ENCODE measurements at places on chromosomes 4 and X. TPM values are rescaled to one million over a fixed set of nuclear protein-coding genes. Genes with fewer than 3 reads are reported as not detected.

- no peak for DNase-seq
Measured at GRCh38 chr4:7195546-7196287, 3.4 kb downstream of the SORCS2 start.

GRCh38 chr4:168852933-168853713 lies 156.9 kb downstream of the CBR4 start:
- DNase-seq: no peak

GRCh38 chrX:70032792-70033191 lies 16.9 kb downstream of the AWAT2 start:
- DNase-seq: no peak

GRCh38 chr4:119532319-119532718 lies 96.3 kb downstream of the PDE5A start:
- no peak for DNase-seq

GRCh38 chr4:32106767-32107166 lies 1386.6 kb downstream of the PCDH7 start:
- no peak for DNase-seq

DNA sequence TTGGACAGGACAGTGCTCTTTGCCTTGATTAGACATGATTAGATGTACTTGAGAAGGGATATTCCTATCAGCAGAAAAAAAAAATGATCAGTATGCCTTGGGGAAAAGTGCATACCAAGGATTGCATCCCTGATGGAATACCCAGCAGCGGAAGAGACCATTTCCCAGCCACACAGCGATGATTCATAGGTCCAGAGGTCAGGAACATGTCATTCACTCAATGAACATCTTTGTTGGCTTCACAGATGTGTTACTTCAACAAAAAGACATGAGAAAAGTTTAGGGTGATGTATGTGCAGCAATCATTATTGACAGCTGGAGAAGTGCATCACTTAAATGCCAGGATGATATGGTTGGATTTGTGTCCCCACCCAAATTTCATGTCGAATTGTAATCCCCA lies 293.5 kb downstream of the ZNF674 start:
- no peak for DNase-seq

- DNase-seq: no peak
Measured at GRCh38 chrX:2489446-2490445, 11.0 kb downstream of the DHRSX start.

DNA sequence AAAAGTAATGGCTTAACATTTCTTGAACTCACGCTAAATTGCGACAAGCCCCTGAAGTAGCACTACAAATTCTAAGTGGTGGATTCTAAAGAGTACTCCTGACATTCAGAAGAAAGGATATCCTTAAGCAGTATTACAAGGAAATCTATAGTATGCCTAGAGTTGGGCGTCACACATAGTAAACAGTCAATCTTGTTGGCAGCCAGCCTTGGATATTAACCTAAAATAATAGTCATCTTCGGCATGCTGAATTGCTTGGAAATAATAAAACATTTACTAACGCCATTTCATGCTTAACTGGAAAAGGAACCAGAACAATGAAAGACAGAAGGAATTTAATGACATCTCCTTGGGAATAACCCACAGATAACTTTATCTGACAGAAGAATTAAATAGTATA lies 18.6 kb downstream of the ATP8A1 start:
- DNase-seq: no peak

GRCh38 chr4:113801882-113802281 lies 40.3 kb upstream of the CAMK2D start:
- DNase-seq: no peak

- DNase-seq: no peak
Measured at GRCh38 chrX:55794405-55794804, 76.9 kb downstream of the RRAGB start.

GRCh38 chrX:154717824-154718223 lies 33.1 kb downstream of the GAB3 start:
- DNase-seq: no peak

- no peak for DNase-seq
Measured at GRCh38 chrX:34275699-34276098, 143.6 kb upstream of the FAM47A start.

DNA sequence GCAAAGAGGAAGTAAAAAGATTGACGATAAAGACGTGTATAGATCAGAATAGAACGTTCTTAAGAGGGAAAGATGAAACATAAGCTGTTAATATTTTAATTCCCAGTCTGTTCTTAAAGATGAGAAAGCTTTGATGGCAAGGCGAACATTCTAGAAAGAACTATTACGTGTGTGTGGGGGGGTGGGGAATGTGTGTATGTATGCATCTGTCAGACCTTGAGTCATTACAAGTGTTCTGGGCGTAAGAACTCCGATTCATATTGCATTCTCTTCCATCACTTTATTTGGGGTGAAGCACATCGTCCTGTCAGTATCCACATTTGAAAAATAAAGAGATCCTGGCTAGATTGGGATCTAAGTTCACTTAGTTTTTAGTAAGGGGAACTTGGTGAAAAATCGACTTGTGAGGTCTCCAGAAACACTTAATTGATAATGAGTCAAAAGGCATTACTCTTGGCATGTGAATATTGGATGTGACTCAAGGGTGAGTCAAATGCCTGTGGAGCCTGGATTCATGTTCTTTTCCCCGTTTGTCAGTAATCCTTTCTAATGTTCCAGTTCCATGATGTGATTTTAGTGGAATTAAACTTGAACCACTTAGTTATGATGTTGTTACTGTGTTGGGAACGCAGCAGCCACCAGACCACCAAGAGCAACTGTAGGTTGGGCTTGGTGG lies 3.1 kb downstream of the SMS start:
- no peak for DNase-seq

DNA sequence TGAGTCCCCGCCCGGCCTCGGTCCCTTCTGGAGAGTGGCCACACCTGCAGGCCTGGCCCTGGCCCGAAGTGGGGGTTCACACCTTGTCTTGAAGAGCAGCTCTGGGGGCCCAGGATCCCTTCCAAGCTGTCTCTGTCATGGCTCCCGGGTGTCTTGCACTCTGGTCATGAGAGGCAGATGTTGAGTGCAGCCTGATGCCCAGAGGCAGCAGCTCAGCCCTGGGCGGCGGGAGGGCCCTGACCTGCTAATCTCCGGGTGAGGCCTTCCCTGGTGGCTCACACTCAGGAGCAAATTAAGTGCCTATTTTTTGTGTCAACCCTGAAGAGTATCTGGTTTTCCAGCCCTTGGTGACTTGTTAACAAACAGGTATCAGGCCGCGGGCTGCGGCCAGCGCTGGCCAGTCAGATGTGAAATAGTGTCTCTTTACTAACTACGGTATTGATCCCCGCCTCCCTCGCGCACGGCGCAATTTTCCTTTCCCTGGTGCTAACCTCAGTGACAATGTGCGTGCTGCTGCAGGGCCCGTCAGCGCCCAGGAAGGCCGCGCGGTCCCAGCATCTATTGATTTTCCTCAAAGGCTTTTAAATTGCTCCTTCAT lies 24.2 kb downstream of the NKX1-1 start:
- DNase-seq: no peak

- DNase-seq: no peak
Measured at GRCh38 chr4:153204728-153205648, 745 bp downstream of the TRIM2 start.

Gene CENPE
- polyA plus RNA-seq: 5.1 TPM

Gene FABP2
- not detected for polyA plus RNA-seq

Gene PNMA6E
- polyA plus RNA-seq: not detected

Gene CFP
- 1.8 TPM for polyA plus RNA-seq

Gene FAM236D
- polyA plus RNA-seq: not detected

Gene TREX2
- polyA plus RNA-seq: 0.46 TPM

Gene FANCB
- not detected for polyA plus RNA-seq

Data from muscle of arm (tissue), 14 donors.